Cardiac muscle cell (in vitro differentiated cells and primary cell): ENCODE measurements at places on chromosomes 6 and 20. TPM values are rescaled to one million over a fixed set of nuclear protein-coding genes. Genes with fewer than 3 reads are reported as not detected.

Gene LGSN
- not detected in 2 replicates for total RNA-seq

Gene PAK5
- total RNA-seq: 0.06 and 0.11 TPM in 2 replicates

Gene AURKA
- total RNA-seq: 16.1 and 58.2 TPM in 2 replicates

Gene HLA-DRB1
- total RNA-seq: 0.28 and 0.63 TPM in 2 replicates

Gene TNFRSF6B
- total RNA-seq: 9.5 and 10.3 TPM in 2 replicates

DNA sequence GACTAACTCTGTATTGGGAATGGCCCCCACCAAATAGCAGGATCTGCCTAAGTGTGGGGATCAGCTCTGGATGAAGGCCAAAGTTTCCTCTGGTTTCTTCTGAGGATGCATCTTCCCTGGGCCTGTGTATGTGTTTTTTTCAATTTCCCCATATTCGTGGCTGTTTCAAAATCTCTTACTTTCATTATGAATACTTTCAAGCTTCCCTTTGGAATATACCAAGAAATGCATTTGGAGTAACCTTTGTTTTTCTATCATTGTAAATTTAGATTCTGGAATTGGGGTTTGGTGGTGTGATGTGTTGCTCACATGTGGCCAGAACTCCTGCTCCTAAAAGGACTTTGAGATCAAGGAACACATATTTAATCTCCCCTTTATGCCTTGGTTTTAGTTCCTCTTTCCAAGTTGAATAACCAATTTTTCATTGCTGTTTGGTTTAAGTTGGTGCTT, 8.4 kb downstream of the ENTPD6 start:
- H3K36me3 ChIP-seq: no peaks in the 10 kb centered on the region
- DNase-seq: no peak
- H3K27ac ChIP-seq: no peak overlapping the region
- no peaks in the 10 kb centered on the region for H3K4me1 ChIP-seq
- H3K4me3 ChIP-seq: no peak overlapping the region

DNA sequence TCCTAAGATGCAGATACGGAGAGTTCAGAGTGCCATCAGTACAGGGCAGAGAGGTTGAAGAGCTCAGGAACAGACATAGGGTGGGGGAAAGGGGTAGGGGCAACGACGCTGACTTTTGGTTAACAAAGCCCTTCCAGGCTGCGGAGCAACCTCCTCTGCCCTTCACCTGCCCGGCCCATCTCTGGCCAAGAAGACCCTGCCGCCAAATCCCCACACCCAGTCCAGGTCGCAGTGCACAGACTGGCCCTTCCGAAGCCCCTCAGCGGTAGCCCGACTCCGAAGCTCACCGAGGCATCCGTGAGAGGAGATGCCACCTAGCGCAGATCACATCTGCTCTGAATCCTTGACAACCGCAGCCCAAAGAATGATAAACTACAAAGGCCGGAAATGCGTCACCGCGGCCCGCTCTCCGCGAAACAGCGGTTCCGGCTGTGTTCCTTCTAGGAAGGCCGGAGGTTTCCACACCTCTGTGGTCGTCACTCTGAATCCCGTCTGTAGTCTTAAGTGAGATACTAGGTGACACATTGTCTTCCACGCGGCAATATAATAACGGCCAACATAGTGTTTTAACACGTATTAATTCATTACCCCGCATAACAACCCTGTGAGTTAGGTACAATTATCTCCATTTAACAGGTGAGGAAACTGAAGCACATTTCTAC, at the start of gene ZSCAN23:
TSS of gene ZSCAN23 (minus strand) at position 380 of the 662 bp plus-strand sequence. CDS start 7,225 bp downstream, outside the sequence.
- no peaks in the 10 kb centered on the region for H3K4me1 ChIP-seq
- H3K27me3 ChIP-seq: no peaks in the 10 kb centered on the region
- peak within 1 kb of the TSS; percentile 57 for H3K27ac ChIP-seq
- peak within 1 kb of the TSS; percentile 81 for H3K4me3 ChIP-seq

GRCh38 chr6:73866305-73866704, 170.3 kb downstream of the CD109 start:
- no peak overlapping the region for H3K27ac ChIP-seq
- H3K27me3 ChIP-seq: no peaks in the 10 kb centered on the region
- no peak for DNase-seq
- H3K36me3 ChIP-seq: no peaks in the 10 kb centered on the region

GRCh38 chr6:118514689-118515088, 33.4 kb upstream of the PLN start:
- H3K27ac ChIP-seq: peak overlapping the region; percentile 54
- H3K4me1 ChIP-seq: peaks cover 25% of the 10 kb centered on the region
- H3K27me3 ChIP-seq: no peaks in the 10 kb centered on the region
- H3K4me3 ChIP-seq: no peak overlapping the region
- DNase-seq: no peak

DNA sequence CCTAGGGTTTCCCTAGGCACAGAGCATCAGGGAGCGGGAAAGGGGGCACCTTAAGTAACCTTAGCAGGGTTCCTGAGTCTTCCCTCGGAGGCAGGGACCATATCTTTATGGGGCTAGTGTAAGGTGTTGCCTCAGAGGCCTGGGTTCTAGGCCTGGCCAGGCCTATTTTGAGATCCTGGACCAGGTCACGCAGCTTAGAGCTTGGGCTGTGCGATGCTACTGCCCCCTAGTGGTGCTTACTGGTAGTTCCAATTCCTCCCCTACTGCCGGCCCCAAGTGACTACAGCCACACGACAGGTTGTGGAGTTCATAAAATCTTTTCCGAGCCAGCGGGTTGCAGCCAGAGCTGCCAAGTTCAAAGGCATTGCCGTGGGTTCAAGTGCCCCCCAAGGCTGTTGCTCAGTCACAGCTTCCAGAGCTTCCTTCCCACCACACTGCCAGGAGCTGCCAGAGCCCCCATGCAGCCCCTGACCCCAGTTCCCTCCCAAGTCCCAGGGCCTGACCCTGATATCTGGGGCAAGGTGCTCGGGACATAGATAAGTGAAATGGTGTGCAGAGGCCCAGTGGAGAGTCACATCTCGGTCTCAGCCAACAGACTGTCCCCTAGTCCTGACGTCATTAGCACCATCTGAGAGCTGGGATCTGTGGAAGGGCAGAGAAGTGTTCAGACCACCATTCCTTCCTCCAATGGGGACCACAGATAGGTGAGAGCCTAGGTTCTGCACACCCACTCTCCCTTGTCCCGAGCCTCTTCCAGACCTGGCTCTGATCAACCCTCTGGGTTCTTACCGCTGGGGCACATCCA, 3.3 kb downstream of the LRRC73 start:
- H3K36me3 ChIP-seq: peaks cover 21% of the 10 kb centered on the region
- peaks cover 17% of the 10 kb centered on the region for H3K27me3 ChIP-seq
- H3K4me3 ChIP-seq: no peak overlapping the region
- H3K4me1 ChIP-seq: peaks cover 5% of the 10 kb centered on the region
- peak; percentile 89 for DNase-seq
- no peak overlapping the region for H3K27ac ChIP-seq

DNA sequence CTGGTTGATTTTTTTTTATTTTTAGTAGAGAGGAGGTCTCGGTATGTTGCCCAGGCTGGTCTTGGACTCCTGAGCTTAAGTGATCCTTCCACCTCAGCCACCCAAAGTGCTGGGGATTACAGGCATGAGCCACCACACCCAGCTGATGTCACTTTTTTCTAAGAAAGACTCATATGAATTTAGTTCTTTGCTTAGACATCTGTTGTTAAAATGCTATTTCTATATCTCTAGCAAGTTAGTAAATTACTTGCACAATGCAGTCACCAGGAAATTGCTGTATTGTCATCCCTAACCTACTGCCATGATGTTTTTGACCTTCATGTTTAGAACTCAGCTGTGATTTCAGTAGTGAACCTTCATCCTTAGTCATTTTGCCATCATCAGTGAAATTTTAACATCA, 5.7 kb downstream of the KDM1B start:
- no peak overlapping the region for H3K27ac ChIP-seq
- H3K36me3 ChIP-seq: no peaks in the 10 kb centered on the region
- H3K4me3 ChIP-seq: no peak overlapping the region
- DNase-seq: no peak
- H3K27me3 ChIP-seq: no peaks in the 10 kb centered on the region

GRCh38 chr6:36443471-36444428, 950 bp downstream of the KCTD20 start:
- peak overlapping the region; percentile 99 for H3K4me3 ChIP-seq
- peak; percentile 44 for DNase-seq
- peak overlapping the region; percentile 98 for H3K27ac ChIP-seq
- H3K4me1 ChIP-seq: peaks cover 18% of the 10 kb centered on the region
- H3K36me3 ChIP-seq: no peaks in the 10 kb centered on the region

DNA sequence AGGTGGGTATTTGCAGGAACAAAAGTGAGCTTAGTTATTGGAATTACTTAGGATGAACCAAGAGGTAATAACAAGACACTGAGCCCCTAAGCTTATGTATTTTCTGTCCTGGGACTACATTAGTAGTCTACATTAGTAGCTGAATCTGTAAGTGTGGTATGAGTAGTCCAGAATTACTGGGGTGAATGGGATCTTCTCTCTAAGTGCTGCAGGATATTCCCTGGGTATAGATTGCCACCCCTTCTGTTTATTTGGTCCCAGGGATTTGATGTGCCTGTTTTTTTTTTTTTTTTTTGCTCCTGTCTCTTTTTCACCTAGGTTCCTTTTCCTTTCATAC, 5.9 kb downstream of the CD2AP start:
- H3K4me1 ChIP-seq: peaks cover 20% of the 10 kb centered on the region
- H3K36me3 ChIP-seq: no peaks in the 10 kb centered on the region
- no peak for DNase-seq
- peak overlapping the region; percentile 35 for H3K27ac ChIP-seq
- H3K4me3 ChIP-seq: no peak overlapping the region

GRCh38 chr6:88958842-88959241, 4.6 kb downstream of the RNGTT start:
- no peaks in the 10 kb centered on the region for H3K4me1 ChIP-seq
- no peaks in the 10 kb centered on the region for H3K36me3 ChIP-seq
- H3K27me3 ChIP-seq: no peaks in the 10 kb centered on the region
- no peak overlapping the region for H3K4me3 ChIP-seq

GRCh38 chr20:54103067-54103761, 32.8 kb upstream of the BCAS1 start:
- no peak overlapping the region for H3K27ac ChIP-seq
- no peaks in the 10 kb centered on the region for H3K27me3 ChIP-seq
- no peak overlapping the region for H3K4me3 ChIP-seq
- DNase-seq: peak; percentile 72
- H3K4me1 ChIP-seq: no peaks in the 10 kb centered on the region
- no peaks in the 10 kb centered on the region for H3K36me3 ChIP-seq

GRCh38 chr6:148166339-148166968, 176.2 kb upstream of the SASH1 start:
- no peak overlapping the region for H3K27ac ChIP-seq
- no peak overlapping the region for H3K4me3 ChIP-seq
- H3K27me3 ChIP-seq: no peaks in the 10 kb centered on the region
- DNase-seq: peak; percentile 76

GRCh38 chr6:135738636-135739035, 112.9 kb upstream of the PDE7B start:
- no peak for DNase-seq
- no peaks in the 10 kb centered on the region for H3K36me3 ChIP-seq
- H3K4me1 ChIP-seq: no peaks in the 10 kb centered on the region
- no peak overlapping the region for H3K4me3 ChIP-seq

- H3K4me3 ChIP-seq: no peak overlapping the region
- peaks cover 4% of the 10 kb centered on the region for H3K4me1 ChIP-seq
- no peaks in the 10 kb centered on the region for H3K36me3 ChIP-seq
- no peak overlapping the region for H3K27ac ChIP-seq
- no peaks in the 10 kb centered on the region for H3K27me3 ChIP-seq
Measured at GRCh38 chr6:62808565-62809293, 402.5 kb upstream of the FKBP1C start.

DNA sequence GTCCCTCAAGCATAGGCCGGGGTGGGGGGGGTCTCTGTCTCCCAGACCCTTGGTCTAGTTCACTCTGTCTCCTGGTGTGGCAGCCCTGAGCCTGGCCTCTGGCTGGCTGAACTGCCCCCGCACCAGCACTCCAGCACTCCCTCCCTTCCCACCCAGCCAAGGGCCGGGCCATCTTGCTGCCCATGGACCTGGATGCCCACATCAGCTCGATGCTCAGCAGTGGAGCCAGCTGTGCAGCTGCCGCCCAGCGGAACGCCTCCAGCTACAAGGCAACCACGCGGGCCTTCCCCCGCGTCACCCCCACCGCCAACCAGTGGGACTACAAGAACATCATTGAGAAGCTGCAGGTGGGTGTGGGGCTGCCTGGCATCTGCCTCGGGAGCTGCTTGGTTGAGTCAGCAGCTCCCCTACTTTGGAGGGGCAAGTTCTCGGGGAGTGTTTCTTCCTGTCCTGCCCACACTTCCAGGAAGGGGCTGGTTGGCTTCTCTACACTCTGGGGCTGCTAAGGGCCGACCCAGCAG, 28.4 kb downstream of the UQCC2 start:
- H3K4me3 ChIP-seq: no peak overlapping the region
- H3K4me1 ChIP-seq: no peaks in the 10 kb centered on the region
- H3K27me3 ChIP-seq: no peaks in the 10 kb centered on the region
- no peaks in the 10 kb centered on the region for H3K36me3 ChIP-seq
